ENCODE measurements at places on chromosomes 3 and 15.

GRCh38 chr15:74763416-74763815, 14.8 kb downstream of the CYP1A2 start:
- DNase-seq = peak; percentile 86

DNA sequence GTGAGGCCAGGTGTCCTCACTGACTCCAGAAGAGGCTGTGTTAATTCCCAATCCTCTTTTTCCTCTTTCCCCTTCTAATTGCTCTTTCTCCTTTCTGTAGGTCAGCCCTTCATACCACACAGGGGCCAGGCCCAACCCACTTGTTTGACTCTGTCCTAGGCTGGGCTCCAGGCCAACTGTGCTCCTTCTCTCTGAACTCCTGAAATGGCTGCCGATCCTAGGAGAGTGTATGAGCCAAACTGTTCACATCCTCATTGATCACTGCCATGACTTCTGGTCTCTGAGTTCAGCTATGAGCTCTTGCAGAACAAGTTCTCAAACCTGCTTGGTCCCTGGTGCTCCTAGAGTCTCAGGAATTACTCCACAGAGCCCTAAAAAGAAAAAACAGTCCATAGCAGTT, 145.1 kb downstream of the VGLL4 start:
- no peak for DNase-seq

- no peak for DNase-seq
These were observed 203.6 kb upstream of the WNT5A start for GRCh38 chr3:55690726-55691125.

GRCh38 chr3:138230525-138230924, 43.4 kb downstream of the ARMC8 start:
- no peak for DNase-seq

DNA sequence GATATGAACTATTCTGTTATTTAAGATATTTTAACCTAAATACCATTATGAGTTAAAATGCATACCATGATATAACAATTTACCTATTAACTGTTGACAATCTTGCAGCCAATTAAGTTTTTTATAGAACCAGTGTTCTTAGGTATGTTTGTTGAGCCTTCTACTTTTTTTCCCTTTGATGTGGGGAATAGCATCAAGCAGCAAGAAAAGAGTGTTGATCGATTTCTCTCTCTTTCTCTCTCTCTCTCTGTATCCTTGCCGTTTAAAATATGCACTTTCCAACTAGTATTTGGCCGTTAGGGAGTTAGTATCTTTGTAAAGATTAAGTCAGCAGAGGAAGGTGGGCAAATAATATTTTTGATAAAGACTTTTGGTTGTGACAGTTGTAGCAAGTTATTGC, 5.9 kb downstream of the CHD2 start:
- DNase-seq = no peak

GRCh38 chr3:58668247-58668646, 1.7 kb upstream of the FAM3D start:
- DNase-seq = no peak

Measured in epithelial cell of prostate (primary cell).